ENCODE measurements at places on chromosomes 2 and 18.

DNA sequence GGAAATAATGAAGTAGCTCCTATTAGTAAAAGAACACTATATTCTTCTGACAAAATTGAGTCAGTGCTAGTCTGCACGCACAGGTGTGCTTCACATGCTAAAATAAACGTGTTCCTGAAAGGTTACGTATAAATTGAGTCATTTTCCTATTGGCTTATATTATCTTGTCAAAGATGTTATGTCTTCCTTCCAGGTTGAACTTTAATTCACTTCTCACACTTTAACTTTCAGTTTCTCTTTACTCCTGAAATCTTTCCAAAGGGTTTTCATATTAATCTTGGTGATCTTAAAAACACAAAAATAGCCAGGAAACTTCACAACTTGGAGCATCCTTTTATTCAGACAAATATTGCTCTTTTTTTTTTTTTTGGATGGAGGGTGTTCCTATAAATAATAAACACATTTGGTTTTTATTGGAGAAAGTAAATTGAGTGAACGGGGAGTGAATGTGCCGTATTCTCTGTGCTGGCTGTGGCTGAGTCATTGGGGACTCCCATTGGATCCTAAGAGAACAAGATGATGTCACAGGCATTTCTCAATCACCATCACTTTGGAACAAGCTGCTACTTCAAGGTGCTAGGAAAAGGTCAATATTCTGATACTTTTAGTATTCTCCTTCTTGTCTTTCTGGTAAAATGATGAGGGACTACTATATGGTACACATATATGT, 150.2 kb upstream of the SPATS2L start:
- DNase-seq, result no peak

DNA sequence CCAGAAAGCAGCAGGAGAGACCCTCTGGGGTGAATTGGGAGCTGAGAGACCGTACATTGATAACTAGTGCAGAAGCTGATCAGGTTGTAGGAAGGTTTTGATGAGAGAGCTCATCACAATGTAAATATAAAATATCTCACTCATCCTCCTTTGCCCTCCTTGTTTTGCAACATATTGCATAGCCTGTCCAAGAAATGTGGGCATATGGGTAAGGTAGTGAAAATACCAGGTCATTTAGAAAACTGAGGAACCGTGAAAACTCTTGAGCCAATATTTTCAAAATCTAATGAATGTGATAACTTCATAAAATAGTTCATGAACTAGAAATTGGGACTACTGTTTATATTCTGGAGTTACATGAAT, 31.4 kb downstream of the C18orf54 start:
- no peak for DNase-seq

DNA sequence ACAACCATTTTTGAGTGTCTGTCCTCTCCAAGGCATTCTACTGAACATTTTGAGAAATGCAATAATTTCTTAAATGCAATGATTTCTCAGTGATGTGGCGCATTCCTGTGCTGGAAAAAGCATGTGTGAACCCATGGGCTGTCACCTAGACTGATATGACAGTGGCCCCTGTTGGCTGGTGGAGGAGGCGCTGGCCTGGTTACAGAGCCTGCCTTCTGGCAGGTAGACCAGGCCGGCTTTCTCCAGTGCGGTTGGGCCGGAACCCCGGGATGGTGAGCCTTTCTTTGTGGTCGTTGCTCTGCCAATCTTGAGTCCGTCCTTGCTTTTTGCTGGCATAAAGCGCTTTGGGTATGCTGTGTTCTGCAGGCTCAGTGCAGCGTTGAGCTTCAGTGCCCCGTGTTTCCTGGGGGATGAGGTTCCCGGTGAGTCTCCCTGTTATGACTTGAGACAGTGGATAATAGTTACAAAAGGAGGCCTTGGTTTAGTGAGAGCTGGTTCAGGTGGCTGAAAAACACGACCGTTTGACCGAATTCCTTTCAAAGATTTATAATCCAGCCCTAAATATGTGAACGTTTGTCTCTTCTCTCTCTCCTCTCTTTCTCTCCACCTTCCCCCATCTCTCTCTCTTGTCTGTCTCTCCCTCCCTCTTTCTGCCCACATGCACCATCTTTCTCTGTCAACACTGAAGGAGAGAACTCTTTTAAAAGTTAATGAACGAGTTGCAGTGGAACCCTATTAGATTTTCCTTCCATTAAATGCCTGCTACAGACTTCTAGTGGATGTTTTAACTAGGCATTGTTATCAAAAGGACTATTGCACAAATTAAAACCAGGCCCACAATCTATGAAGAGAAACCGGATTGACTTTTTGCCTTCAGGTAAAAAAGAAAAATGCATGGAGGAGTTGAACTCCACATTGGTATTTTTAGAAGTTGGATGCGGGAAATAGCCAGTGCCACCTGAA, 34.0 kb downstream of the TSHZ1 start:
- DNase-seq, result no peak

DNA sequence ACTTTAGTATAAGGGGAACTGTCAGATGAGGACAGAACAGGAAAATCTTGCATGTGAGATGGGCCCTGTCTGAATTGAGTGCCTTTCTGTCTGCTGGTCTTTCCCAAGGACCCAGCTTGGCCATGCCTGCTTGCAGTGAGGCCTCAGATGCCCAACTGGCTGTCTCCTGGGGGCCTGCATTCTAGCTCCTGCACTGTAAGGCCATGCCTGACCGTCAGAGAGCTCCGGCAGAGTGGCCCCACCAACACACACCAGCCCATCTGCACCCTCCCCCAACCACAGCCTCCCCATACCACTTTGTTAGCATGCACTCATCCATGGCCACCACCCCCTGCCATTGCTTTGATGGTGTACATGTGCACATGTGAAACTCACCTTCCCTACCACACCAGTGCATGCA, 190.4 kb upstream of the RPRM start:
- no peak for DNase-seq

GRCh38 chr2:16400127-16400623, 265.5 kb downstream of the CYRIA start:
- no peak for DNase-seq

DNA sequence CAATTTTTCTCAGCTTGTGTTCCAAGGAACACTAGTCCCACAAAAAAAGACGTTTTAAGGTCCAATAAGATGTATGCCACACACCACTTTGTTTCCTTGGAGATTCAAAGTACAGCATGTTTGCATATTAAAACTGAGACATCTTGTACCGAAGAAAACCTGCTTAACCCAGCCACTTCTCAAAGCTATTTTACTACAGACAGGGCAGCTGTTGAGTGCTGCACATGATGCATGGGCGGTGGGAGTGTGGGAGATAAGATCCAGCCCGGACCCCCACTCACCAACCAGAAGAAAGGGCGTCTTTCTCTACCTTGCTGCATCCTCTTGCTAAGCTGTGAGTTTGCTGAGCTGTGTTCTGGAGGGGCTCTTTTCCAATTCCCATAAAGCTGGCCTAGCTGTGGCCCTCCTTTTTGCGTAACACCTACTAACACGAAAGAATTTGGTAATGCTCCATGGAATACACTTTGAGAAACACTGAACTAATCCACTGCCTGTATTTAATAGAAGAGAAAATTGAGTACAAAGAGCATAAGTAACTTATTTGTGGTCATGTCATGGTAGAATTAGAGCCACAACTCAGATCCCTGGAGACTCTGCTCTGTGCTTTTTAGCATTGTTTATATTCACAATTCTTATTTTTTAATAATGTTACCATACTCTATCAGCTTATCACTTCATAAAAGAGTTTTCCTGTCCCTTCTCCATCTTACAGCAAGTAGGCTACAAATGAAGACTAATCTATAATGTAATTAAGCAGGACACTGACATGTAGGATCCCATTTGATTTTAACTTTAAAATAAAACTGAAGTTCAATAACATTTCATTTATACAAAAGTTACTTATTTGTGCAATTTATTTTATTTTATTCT, 90.0 kb downstream of the PLEKHM3 start:
- DNase-seq, result no peak

Measured in right forelimb (tissue), 1 donor.